Neural crest cell (in vitro differentiated cells): ENCODE measurements at places on chromosomes 12 and 14.

DNA sequence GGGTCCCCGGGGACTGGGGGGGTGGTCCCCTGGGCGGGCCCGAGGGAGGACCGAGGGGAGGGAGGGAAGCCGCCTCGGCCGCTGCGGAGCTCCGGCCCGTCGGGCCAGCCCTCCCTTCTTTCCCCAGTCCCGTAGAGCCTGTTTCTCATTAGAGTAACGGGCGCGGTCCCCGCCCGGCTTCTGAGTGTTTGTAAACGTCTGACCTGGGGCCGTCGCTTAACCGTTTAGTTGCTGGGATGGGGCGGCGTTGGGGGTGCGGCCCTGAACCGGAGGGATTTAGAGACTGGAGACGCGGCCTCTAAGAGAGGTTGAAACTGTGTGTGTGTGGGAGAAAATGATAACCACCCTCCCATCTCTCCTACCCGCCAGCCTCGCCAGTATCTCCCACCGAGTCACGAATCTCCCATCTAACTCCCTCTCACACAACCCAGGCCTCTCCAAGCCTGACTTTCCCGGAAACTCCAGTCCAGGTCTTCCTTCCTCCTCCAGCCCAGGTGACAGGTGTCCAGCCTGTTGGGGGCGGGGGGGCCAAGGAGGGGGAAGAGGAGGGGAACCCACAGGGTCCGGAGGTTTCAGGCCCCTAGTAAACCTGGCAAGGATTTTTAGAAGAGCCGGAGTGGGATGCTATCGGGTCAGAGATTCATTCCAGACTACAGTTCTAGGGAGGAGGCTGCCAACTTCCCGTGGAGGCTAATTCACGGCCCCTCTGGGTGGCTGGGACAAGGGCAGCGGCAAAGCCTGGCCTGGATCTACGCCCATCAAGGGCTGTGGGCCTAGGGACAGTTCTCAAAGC lies 1.1 kb upstream of the NFATC4 start:
- DNase-seq: peak; percentile 62

GRCh38 chr12:70598467-70599193 lies 38.6 kb downstream of the PTPRB start:
- no peak for DNase-seq

GRCh38 chr14:97074456-97074855 lies 277.3 kb downstream of the VRK1 start:
- no peak for DNase-seq

- DNase-seq: no peak
Observed at GRCh38 chr14:67192366-67192765, 3.1 kb downstream of the GARIN2 start.

DNA sequence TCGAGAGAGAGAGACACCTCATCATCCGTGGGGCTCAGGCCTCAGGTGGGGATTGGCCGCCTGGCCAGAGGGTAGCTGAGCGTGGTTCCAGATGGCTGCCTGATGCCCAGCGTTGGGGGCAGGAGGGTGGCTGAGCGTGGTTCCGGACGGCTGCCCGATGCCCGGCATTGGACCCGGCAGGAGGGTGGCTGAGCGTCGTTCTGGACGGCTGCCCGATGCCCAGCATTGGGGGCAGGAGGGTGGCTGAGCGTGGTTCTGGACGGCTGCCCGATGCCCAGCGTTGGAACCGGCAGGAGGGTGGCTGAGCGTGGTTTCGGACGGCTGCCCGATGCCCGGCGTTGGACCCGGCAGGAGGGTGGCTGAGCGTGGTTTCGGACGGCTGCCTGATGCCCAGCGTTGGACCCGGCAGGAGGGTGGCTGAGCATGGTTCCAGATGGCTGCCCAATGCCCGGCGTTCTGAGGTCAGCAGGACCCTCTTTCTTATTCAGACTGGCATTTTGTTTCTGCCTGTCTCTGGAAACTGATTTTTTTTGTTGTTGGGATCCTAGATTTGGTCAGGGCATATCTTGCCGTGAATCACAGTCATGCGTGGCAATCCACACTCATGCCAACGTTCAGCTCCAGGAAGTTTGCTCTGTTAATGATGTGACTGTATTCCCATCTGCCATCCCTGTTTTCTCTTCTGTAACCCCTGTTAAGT lies 40.7 kb downstream of the GALNT9 start:
- DNase-seq: no peak

DNA sequence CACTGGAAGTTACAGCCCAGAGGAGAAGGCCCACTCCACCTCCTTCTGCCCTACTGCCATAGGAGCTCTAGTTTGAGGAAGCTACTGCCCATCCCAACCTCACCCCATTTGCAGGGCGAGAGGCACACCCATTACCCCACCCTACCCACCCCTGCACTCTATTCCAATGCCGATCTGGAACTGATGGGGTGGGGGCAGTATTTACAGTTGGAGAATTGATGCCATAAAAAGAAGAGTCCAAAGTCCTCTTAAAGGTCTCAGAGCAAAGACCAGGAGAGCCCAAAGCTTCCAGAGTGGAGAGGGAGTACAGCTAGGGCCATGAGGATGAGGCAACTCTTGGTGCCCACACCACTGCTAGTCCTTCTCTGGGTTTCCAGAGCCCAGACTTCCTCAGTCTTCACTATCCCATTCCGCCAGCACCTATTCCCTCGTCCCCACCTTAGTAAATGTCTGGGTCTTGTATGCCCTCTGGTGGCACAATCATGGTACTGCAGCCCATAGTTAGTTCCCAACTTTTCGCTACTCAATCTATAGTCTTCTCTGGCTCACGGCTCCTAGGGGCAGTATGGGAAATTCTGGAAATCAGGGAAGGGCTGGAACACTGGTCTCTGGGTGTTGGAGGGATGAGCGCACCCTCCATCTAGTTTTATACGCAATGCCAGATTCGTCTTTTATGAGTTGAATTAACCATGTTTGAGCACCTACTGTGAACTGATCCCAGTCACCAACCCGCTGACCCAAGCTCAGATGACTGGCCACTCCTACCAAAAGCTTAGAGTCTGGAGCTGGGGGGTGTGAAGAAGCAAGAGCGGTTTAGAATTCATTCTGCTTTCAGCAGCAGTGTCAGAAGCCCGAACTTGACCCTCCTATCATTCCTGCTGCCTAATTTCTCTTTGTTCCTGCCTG lies 6.9 kb upstream of the ADCY6 start:
- peak; percentile 75 for DNase-seq

DNA sequence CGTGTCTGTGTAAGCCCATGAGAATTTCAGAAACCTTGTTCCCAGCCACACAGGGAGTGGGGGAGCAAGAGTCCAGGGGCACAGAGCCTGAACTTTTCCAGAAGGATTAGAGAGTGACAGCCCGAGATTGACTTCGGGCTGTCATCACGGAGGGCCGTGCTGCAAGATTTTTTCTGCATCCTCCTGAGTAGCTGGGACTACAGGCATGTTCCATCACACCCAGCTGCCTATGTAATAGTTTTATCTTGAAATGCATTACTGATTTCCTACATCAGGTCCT lies 14.4 kb downstream of the EVL start:
- no peak for DNase-seq

GRCh38 chr12:67593041-67593440 lies 55.5 kb upstream of the DYRK2 start:
- DNase-seq: no peak

GRCh38 chr12:32005496-32006125 lies 46.4 kb downstream of the RESF1 start:
- no peak for DNase-seq

DNA sequence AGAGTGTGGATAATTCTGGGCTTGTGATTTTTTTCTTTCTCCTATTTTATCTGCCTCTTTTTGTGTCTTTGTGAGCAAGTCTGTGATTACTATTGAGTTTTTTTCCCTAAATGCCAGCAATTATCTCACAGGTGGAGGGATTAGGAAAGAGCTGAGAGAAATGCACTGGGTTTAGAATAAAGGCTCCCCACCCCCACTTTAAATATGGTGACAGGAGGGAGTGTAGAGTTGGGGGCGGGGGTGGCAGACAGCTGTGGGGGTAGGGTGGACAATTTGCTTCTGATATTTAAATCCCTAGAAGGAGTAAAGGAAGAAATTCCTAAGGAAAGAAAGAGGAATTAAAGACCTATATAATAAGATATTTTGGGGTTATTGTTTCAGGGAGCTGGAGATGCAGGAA lies 145.9 kb downstream of the NRXN3 start:
- no peak for DNase-seq
